ENCODE measurements at places on chromosomes 7 and 10.

- DNase-seq: no peak
These were observed 118.0 kb upstream of the RHOBTB1 start for GRCh38 chr10:61061923-61062504.

DNA sequence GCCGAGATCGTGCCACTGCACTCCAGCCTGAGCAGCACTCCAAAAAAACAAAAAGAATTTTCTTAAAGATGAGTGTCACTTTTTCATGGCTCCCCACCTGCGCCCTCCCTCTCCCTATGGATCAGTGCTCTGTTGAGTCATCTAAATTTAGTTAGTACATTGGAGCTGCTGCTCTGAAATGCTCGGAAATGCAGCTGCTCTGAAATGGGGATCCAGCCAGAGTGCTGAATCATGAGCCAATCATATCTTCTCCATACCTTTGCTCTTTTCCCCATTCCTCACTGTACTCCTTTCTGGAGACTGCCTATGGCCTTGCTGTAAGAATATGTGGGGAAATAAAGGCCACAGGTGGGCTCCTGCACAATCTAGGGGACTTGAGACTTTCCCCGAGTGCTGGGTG lies 188.8 kb downstream of the ZNF438 start:
- no peak for DNase-seq

- no peak for DNase-seq
These were observed 119.4 kb downstream of the CDK6 start for GRCh38 chr7:92716825-92717580.

DNA sequence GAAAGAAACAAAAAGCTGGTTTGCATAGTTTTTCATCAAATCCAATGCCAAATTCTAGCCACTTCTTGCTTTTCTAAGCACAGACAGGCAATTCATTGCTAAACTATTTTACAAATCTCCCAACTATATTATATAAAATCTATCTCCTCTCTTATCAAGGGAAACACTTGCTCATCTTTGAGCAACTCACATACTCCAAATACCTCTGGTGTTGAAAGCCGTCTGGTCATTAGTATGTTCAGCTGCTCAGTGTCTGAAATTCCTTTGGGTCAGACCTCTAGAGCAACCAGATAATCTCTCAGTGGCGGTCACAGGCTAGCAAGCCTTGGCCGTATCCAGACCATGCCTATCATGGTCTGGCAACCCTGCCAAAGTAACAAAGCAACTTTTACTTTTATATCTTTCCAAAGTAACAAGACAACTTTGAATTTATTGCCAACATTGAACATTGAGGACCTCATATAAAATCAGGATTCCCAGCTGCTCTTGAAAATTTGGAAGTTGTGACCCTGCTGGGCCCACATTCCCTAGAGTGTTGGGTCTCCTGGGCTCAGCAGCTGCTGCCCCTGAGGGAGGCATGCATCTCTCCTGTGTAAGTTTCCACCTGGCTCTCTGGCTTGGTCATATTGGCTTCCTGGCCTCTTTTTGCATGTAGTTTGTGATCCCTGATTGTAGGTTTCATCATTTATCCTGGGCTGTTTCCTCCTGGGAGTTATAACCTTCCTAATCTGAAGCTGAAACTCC lies 56.8 kb upstream of the LANCL2 start:
- DNase-seq: no peak

GRCh38 chr7:29826904-29827303 lies 20.6 kb downstream of the WIPF3 start:
- no peak for DNase-seq

DNA sequence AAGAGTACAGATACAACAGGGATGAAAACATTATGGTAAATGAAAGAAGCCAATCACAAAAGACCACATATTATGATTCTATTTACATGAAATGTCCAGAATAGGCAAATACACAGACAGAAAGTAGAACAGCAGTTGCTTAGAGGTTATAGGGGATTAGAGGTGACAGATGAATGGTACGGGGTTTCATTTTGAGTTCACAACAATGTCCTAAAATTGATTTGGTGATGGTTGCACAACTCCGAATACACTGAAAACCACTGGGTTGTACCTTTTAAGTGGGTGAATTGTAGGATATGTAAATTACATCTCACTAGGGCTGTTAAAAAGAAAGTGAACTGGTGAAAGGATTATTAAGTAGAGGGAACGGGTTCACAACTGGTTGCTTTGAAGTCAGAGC lies 76.3 kb upstream of the MRLN start:
- peak; percentile 5 for DNase-seq

DNA sequence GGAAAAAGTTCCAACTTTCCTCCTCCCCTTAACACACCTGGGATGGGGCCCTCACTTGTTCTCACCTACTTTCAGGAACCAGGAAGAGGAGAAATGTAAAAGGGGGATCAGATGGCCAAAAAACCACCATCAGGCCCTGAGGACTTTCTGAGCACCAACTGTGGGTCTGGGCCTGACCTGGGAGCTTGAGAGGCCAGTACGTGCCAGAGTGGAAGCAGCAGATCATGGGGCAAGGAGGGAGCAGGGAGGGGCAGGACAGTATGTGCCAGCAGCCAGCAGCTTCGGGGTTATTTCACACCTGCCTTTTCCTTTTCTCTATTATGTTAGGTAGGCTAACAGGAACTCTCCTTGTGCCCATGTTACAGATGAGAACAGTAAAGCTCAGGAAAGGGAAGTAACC lies 118.8 kb upstream of the UNC5B start:
- no peak for DNase-seq

- no peak for DNase-seq
These were observed 217.9 kb downstream of the SFMBT2 start for GRCh38 chr10:7192831-7193361.

GRCh38 chr7:70645876-70646351 lies 486.0 kb upstream of the GALNT17 start:
- no peak for DNase-seq

GRCh38 chr7:27110186-27111031 lies 7.9 kb upstream of the HOXA2 start:
- DNase-seq: no peak
